Stimulated activated CD4-positive, alpha-beta T cell treated with anti-CD3 and anti-CD28 coated beads, Interleukin-4, amount 100 ng/mL, for 24 hours (primary cell): ENCODE measurements at places on chromosomes 1 and 21.

- DNase-seq = no peak
Measured at GRCh38 chr1:35795295-35795694, 12.5 kb upstream of the AGO4 start.

DNA sequence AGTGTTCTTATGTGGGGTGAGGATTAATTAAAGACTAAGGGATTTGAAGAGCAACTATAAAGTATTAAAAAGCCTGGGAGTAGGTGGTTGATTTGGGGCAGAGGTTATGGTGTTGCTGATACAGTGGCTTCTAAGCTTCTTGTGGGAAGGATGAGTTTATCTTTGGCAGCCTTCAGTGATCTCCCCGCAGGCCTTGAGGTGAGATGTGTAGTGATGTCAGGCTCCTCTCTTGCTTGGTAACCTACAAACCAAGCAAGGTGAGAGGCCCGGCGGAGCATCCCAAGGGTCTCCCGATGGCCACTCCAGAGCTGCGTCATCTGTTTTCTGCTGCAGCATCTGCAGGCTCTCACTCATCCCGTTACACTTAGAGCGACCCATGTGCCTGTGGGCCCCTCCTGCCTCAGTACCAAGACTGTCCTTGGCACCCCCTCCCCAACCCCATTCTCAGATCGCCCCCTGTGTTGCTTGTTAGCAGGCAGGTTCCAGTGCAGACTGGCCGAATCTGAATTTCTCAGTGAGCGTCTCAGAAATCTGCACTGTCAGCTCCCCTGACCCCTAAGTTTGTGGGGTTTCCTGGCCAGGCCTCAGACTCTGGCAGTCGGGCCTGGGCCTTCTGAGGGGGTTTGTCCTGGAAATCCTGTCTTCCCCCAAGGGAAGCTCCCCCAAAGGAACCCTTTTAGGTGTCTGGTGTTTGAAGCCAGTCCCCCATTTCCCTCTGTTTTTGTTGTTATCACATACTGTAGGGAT is 77.9 kb downstream of the GALNT2 start:
- DNase-seq = no peak

DNA sequence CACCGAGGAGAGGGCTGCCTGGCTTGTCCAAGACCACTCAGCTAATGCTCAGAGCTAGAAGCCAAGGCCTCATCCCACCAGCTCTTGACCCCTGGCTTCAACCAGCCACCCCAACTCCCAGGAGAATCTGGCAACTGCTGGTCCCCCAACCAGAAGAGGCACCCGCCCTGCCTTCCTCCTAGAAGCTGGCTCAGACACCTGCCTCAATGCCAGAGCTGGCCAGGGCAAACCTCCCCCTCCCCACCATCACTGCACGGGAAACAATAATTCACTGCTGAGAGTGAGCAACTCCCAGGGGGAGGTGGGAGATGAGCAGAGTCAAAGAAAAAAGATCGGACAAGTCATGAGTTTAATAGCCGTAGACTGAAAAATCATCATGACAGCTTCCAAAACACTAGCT is 3.3 kb downstream of the CHD5 start:
- no peak for DNase-seq

GRCh38 chr1:179327196-179327595 is 33.6 kb downstream of the SOAT1 start:
- no peak for DNase-seq

DNA sequence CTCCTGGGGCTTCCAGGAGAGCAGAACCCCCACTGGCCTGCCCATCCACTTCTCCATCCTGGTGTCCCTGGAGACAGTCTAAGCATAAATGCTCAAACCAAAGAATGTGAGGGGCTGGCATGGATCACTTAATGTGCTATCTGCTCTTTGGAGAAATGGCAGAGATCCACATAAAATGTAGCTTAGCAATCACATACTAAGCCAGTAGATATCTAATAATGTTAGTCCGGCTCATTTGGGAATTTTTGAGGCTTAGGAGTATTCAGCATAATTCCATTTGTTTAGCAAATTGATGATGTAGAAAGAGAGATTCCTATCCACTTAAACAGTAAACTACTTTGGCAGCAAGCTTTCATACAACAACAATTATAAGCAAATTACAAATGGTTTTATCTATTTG is 90.7 kb downstream of the TENT5C start:
- DNase-seq = no peak

DNA sequence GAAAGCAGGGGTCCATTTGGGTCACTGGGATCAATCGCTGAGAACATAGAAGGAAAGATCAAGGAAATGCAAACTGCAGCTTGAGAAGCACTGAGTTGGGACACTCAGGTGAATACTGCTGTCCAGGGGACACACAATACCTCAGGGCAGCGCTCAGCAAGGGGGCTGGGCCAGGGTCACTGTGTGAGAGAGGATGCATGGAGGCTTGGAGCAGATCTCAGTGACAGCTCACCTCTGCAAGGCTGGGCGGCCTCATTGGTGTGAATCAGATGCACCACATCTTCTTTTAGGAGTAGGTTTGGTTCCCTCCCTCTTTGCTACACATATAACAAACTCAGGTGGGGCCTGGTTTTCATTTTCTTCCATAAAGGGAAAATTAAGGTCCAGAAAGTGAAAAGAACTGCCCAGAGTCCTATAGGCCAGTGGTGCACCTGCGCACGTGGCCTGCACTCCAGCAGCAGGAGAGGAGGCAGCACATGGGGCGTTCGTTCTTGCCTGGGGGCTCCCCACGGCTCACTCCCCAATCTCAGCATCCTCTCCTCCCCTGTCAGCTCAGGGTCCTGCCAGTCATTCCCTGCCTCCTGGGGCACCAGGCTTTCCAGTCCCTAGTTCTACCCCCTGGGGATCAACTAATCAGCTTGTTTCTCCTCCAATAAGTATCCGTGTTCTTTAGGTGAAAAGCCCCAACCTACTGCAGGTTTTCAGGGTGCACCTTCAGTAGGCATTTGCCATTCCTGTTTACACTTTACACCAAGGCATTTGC is 1.5 kb downstream of the A3GALT2 start:
- no peak for DNase-seq

DNA sequence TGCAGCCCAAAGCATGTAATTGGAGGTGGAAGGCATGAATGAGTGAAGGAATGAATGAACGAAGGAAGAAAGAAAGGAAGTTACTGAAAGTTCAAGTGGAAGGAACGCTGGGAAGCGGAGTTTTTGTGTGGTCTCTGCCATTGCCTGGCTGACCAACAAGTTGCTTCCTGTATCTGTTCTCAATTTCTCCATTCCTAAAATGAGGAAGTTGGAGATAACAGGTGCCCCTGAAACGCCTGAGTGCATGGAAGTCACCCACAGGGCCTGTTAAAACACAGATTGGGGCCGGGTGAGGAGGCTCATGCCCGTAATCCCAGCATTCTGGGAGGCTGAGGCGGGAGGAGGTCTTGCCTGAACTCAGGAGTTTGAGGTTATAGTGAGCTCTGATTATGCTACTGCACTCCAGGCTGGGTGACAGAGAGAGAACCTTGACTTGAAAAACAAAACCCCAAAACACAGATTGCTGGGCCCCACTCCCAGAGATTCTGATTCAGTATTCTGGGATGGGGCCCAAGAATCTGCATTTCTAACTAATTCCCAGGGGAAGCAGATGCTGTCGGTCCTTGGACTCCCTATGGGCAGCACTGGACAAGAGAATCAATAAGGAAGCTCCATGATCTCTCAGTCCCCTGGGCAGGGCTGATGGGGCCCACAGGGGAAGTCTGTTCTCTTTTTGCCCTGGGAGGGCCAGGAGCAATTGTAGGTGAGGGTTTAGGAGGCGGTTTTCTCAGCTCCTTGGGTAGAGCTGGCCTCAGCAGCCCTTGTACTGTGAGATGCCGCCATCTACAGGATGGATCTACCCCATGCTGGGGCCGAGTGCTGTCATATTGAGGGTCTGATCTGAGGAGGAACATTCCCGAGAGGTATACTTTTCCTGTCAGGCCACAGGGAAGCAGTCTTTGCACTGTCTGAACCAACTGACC is 3.3 kb upstream of the CNR2 start:
- peak; percentile 43 for DNase-seq

- DNase-seq = no peak
Measured at GRCh38 chr1:242754125-242754524, 229.6 kb upstream of the PLD5 start.
